GM18507 (cell line): ENCODE measurements at places on chromosomes 13 and 19.
A peak's percentile ranks its signal among the peaks of the same experiment; 100 is the strongest.

GRCh38 chr13:54373211-54373610, 1344.6 kb downstream of the OLFM4 start:
- no peak for DNase-seq

DNA sequence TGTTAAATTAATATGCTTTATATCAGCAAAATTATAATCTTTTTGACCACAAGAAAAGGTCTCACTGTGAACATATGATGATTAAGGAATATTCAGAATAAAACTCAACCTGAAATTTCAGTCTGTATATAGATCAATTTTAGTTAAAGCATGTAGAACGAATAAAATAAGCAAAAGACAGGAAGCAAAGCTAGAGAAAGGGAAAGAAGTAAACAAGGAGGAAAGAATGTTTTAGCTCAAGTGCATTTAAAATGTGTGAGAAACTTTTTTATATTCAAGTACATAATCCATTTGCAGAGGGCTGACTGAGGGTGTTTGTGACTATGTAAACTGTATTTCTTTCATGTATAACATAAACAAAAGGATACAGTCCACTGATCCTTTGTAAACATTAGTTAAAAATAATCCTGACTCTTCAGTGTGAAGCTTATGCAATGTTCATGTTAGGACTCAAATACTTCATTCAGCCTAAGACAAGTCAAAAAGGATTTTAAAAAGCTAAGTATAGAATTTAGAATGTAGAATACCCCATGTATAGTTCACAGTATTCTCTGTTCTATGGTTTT, 472.1 kb downstream of the DIAPH3 start:
- DNase-seq: no peak

- no peak for DNase-seq
Observed at GRCh38 chr13:112967686-112968379, 1.2 kb upstream of the MCF2L start.

DNA sequence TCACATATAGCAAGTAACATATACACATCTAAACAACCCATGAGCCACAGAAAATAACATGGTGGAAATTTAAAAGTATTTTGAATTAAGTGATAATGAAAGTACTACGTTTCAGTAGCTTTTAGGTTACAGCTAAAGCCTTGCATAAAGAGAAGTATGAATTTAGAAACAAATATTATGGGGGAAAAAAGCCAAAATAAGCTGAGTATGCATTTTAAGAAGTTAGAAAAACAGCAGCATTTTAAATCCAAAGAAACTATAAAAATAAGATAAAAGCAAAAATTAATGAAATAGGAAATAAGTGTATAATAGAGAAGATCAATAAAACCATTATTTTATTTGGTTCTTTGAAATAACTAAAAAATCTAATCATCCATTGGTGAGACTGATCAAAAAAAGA, 89.8 kb upstream of the ARHGEF7 start:
- no peak for DNase-seq

GRCh38 chr13:66714795-66715194, 515.3 kb downstream of the PCDH9 start:
- DNase-seq: no peak

- no peak for DNase-seq
Observed at GRCh38 chr19:4687396-4687795, 17.3 kb upstream of the MYDGF start.

DNA sequence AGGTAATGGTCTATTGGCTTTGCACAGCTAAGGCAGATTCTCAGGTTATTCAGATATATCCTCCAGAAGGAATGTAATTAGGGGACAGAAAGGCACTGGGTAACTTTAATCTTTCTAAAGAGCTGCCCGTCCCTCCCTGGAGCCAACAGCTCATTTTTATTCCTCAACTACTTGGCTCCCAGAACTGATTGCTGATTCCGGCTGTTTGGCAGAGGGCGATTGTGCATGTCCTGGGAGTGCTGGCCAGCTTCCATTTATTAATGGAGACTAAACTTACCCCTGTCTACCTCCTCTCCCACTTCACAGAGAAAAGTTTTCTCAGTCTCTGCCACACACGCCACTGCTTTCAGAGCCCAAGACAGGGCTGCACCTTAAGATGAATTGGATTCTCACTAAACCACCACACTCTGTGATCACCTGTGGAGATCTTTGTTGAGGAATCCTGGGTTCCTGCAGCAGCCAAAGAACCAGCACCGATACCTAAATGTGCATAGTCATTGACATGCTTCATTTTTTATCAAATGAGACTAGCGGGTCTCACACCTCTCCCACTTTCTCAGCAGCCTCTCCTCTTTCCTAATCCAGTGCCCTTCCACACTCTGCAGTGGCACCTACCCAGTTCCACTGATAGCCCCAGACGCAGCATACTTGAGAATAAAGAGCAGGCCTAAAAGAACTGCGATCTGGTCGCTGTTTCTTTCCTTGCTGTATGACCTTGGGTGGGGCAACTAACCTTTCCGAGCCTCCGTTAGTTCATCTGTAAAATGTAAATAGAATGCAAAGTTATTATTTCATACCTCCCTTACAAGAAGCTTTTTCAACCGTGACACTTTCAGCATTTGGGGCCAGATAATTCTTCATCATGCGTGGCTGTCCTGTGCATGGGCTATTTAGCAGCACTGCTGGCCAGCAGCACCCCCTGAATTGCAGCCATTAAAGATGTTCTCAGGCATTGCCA, 648.7 kb downstream of the UQCRFS1 start:
- DNase-seq: no peak

- no peak for DNase-seq
Observed at GRCh38 chr19:17323964-17324332, 10.7 kb downstream of the ANO8 start.

- no peak for DNase-seq
Observed at GRCh38 chr19:18507727-18508440, 14.0 kb downstream of the ELL start.

DNA sequence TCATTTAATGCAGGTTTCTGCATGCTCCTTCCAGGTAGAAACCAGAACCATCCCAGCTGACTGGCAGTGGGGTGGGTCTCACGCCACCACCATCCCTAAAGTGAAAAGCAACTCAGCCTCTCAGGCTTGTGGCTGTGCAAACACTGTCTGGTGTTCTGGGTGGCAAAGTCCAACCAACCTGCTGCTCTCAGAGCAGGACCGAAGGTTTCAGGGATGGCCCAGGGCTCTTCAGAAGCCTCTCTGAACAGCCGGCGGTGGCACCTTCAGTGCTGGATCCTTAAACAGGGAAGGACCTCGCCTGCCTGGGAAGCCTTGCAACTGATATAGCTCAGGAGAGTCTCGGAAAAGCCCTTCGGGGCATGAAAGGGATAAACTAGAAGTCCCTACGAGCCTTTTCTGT, 100.8 kb downstream of the COL4A1 start:
- no peak for DNase-seq

GRCh38 chr19:53792721-53793433, 31.2 kb downstream of the NLRP12 start:
- DNase-seq: peak; percentile 32

DNA sequence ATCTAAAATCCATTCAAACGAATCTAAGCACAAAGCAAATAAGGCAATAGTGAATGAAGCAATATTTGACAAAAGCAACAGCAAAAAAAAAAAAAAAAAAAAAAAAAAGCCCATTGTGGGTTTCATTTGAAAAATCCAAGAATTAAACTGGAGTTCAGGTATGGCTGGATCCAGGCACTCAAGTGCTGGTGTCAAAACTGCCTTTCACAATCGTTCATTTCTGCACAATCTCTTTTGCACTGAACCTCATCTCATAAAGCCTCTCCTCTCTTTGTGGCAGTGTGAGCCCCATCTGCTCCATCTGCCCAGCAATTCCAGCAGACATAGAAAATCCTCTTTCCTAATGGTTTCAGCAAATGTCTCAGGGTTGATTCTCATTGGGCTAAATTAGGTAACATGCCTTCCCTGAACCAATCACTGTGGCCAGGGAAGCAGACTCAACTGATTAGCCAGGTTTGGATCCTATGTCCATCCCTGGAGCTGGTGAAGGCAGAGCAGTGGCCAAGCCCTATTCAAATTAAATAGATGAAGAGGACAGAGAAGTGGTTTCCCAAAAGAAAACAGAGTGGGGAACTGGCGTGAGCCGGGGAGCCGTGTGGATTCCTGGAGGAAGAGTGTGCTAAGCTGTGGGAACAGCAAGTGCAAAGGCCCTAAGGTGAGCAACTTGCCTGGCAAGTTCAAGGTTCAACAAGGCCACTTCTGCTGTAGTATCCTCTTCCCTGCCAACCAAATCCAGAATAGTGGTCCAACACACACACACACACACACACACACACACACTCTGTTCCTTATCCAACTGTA, 1.2 kb upstream of the HIF3A start:
- no peak for DNase-seq

- DNase-seq: no peak
Observed at GRCh38 chr19:39172700-39173501, 23.9 kb upstream of the NCCRP1 start.

DNA sequence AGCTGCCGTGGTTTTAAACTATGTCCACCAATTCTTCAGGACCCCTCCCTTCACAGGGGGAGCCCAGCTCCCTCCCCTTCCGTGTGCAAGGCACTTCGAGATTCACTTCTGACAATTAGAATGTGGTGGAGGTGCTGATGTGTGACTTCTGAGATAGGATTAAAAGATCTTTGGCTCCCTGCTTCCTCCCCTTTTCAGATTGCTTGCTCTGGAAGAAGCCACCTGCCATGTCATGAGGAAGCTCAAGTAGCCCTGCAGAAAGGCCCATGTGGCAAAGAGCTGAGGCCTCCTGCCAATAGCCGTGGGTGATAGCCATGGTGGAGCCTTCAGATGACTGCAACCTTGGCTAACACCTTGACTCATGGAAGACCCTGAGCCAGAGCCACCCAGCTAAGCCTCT, 204.9 kb downstream of the COL4A1 start:
- no peak for DNase-seq

- DNase-seq: no peak
Observed at GRCh38 chr13:100842136-100842535, 167.5 kb upstream of the TMTC4 start.

DNA sequence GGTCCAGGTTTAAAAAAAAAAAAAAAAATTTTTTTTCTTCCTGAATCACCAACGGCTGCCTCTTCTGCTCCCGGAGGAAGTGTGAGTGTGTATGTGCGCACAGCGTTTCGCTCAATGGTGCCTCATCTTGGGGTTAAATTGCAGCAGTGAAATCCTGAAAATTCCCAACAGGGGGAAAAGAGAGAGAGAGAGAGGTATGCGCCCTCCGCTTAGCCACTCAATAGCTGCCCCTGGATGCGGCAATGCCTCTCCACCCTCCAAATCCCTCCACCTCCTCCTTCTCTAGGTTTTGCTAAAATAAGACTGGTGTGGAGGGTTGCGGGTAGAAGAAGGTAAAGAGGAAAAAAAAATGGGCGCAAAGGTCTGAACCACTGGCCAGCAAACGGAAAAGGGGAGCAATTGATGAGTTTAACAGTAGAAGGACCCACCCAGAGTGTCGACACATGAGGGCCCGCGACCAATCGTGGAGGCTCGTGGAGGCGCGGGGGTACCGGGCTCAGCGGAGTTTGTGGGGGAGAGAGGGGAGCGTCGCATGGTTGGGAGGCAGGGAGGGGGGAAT, 853 bp upstream of the CACNA1A start:
- no peak for DNase-seq

DNA sequence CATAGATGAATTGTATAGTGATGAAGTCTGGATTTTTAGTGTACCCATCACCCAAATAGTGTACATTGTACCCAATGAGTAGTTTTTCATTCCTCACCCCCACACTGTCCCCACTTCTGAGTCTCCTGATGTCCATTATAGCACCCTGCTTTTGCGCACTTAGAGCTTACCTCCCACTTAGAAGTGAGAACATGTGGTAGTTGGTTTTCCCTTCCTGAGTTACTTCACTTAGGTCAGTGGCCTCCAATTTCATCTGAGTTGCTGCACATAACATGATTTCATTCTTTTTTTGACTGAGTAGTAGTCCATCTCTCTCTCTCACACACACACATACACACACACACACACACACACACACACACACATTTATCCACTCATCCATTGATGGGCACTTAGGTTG, 43.2 kb upstream of the ALOX5AP start:
- no peak for DNase-seq
